ENCODE measurements at places on chromosomes 16 and 17. TPM values are rescaled to one million over a fixed set of nuclear protein-coding genes. Genes with fewer than 3 reads are reported as not detected.

DNA sequence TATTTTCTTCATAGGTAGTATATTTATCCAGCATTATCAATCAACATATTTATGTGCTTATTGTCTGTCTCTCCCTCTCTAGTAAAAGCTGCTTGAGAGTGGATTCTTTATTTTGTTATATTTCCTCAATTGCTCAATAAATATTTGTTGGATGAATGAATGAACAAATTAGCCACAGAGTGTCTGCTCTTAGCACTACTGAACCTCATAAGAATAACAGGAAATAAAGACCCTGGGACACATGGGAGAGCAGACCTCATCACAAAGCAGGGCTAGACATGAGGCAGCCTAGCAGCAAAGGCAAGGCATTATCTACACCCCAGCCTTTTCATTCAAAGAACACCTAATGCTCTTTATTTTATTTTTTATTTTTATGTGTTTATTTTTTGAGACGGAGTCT is 34.9 kb upstream of the TANC2 start:
- no peak overlapping the region for H3K27ac ChIP-seq
- peaks cover 4% of the 10 kb centered on the region for H3K27me3 ChIP-seq
- H3K4me3 ChIP-seq, result no peak overlapping the region
- H3K4me1 ChIP-seq, result no peaks in the 10 kb centered on the region
- no peak for DNase-seq

- no peaks in the 10 kb centered on the region for H3K36me3 ChIP-seq
- DNase-seq, result no peak
- H3K27me3 ChIP-seq, result no peaks in the 10 kb centered on the region
- H3K4me1 ChIP-seq, result no peaks in the 10 kb centered on the region
Measured at GRCh38 chr16:19142939-19143598, 25.0 kb upstream of the SYT17 start.

- peaks cover 5% of the 10 kb centered on the region for H3K36me3 ChIP-seq
- peaks cover 12% of the 10 kb centered on the region for H3K4me1 ChIP-seq
- H3K27ac ChIP-seq, result no peak overlapping the region
- no peaks in the 10 kb centered on the region for H3K27me3 ChIP-seq
Measured at GRCh38 chr17:9959377-9959981, 54.4 kb upstream of the RCVRN start.

DNA sequence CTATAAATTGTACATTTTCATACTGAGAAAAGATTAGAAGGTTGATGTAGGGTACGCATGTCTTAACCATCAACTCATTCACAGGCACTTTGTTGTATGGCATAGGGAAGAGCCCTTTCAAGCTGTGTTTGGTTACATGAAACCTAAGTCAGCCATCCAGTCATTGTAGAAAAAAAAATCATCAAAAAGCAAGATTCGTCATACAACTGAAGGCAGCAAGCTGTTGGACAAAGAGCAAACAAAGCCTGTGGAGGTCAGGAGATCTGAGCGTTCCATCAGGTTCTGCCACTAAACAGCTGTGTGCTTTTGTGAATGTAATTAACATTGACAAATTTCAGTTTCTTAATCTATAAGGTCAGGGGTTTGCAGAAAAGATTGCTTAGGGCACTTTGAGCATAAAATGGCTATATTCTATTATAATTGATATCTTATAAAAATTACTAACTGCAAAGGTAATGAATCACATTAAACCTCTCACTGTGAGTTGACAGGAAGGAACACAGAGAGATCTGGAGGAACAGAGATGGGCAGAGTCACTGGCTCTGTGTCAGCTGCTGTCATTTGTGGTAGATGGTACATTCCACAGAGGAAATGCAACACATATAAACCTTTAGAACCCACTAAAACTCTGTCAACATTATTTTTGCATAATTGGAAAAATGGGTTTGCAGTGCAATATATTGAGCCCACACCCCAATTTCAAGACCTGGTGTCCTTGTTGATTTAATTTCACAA is 66.3 kb upstream of the MYOCD start:
- no peaks in the 10 kb centered on the region for H3K36me3 ChIP-seq
- no peaks in the 10 kb centered on the region for H3K27me3 ChIP-seq
- H3K4me1 ChIP-seq, result no peaks in the 10 kb centered on the region
- H3K4me3 ChIP-seq, result no peak overlapping the region
- no peak overlapping the region for H3K27ac ChIP-seq

- no peak overlapping the region for H3K4me3 ChIP-seq
- peaks cover 2% of the 10 kb centered on the region for H3K27me3 ChIP-seq
- H3K36me3 ChIP-seq, result no peaks in the 10 kb centered on the region
- peaks cover 7% of the 10 kb centered on the region for H3K4me1 ChIP-seq
- peak; percentile 90 for DNase-seq
Measured at GRCh38 chr16:4288148-4288921, 15.5 kb upstream of the TFAP4 start.

GRCh38 chr17:21212826-21213637 is 929 bp downstream of the TMEM11 start:
- H3K4me1 ChIP-seq, result peaks cover 35% of the 10 kb centered on the region
- peak overlapping the region; percentile 97 for H3K27ac ChIP-seq
- no peak for DNase-seq
- peaks cover 8% of the 10 kb centered on the region for H3K36me3 ChIP-seq

DNA sequence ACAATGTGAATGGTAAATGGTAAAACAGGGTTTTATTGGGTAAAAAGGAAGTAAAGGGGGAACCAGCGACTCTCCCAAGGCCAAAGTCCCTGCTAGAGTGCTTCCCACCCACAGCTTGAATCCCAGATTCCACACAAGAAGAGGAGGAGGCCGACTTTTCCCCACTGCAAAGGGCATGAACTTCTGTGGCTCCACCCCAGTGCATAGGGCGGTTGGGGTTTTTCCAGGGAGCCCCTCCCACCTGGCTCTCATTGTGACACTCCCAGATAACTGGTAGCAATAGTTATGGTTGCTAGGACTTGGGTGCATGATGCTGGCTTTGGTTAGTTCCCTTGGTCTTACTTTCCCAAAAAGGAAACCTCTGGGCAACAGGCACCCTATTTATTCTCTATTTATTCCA is 666.0 kb upstream of the CA10 start:
- no peak overlapping the region for H3K27ac ChIP-seq
- no peaks in the 10 kb centered on the region for H3K4me1 ChIP-seq
- H3K36me3 ChIP-seq, result no peaks in the 10 kb centered on the region
- no peak overlapping the region for H3K4me3 ChIP-seq

- H3K4me1 ChIP-seq, result no peaks in the 10 kb centered on the region
- no peak overlapping the region for H3K4me3 ChIP-seq
- no peaks in the 10 kb centered on the region for H3K27me3 ChIP-seq
- no peaks in the 10 kb centered on the region for H3K36me3 ChIP-seq
Measured at GRCh38 chr16:49096176-49096945, 185.3 kb downstream of the CBLN1 start.

DNA sequence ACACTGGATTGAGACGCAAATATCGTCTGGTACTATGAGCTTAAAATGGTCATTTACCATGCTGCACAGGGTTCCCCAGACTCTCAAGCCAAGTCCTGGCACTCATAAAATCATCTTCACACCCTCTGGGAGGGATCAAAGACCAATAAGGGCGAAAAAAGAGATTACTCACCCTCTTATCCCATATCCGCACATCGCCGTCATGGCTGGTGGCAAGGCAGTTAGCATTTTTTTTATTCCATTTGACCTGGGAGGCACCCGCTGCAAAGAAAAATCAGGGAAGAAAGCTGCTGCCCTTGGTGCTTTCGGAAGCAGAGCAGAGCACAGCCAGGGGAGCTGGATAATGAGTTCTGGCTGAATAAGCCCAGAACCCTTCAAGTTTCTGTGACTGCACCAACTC is 42.4 kb downstream of the WDR59 start:
- H3K4me1 ChIP-seq, result no peaks in the 10 kb centered on the region
- no peak overlapping the region for H3K27ac ChIP-seq
- no peak for DNase-seq
- H3K27me3 ChIP-seq, result no peaks in the 10 kb centered on the region
- H3K4me3 ChIP-seq, result no peak overlapping the region

DNA sequence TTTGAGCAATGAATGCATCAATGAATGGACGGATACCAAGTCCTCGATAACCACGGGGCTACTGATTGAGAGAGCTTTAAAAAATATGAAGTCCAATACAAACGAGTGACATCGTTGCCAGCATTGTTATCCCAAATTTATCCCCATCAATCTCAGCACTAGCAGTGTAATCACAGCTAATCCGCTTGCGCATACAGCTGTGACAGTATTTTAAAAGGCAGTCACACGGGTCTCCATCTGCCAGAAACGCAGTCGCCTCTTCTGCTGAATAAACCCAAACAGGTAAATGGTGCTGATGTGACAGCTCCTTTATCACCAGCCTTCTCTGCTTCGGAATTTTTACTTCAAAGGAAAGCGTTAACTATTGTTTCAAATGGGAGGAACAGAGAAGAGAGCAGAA is 311.1 kb downstream of the XYLT1 start:
- no peak overlapping the region for H3K27ac ChIP-seq
- no peak for DNase-seq
- peaks cover 9% of the 10 kb centered on the region for H3K4me1 ChIP-seq
- H3K27me3 ChIP-seq, result no peaks in the 10 kb centered on the region

- H3K27me3 ChIP-seq, result no peaks in the 10 kb centered on the region
- peak overlapping the region; percentile 40 for H3K27ac ChIP-seq
- peaks cover 4% of the 10 kb centered on the region for H3K36me3 ChIP-seq
- no peak overlapping the region for H3K4me3 ChIP-seq
Measured at GRCh38 chr17:45302649-45303173, 14.1 kb downstream of the MAP3K14 start.

DNA sequence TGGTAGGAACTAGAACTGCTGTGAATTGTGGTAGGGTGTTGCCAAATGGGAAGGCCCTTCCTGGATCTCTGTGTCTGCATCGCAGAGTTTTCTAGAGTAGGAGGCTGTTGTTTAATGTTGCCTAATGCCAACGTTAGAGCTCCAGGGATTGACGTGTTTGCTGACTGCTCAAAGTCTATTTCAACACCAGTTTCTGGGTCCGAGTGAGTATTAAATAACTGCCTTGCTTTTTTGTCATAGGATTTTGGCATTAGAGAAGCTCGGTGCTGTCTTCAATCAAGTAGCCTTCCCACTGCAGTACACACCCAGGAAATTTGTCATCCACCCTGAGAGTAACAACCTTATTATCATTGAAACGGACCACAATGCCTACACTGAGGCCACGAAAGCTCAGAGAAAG is 40.0 kb downstream of the SF3B3 start:
- no peak overlapping the region for H3K4me3 ChIP-seq
- H3K27ac ChIP-seq, result no peak overlapping the region
- H3K4me1 ChIP-seq, result no peaks in the 10 kb centered on the region
- peaks cover 93% of the 10 kb centered on the region for H3K36me3 ChIP-seq

- no peaks in the 10 kb centered on the region for H3K27me3 ChIP-seq
- H3K27ac ChIP-seq, result peak overlapping the region; percentile 83
- peaks cover 46% of the 10 kb centered on the region for H3K36me3 ChIP-seq
- peaks cover 84% of the 10 kb centered on the region for H3K4me1 ChIP-seq
- H3K4me3 ChIP-seq, result peak overlapping the region; percentile 67
Measured at GRCh38 chr16:88700636-88701482, 5.3 kb downstream of the RNF166 start.

DNA sequence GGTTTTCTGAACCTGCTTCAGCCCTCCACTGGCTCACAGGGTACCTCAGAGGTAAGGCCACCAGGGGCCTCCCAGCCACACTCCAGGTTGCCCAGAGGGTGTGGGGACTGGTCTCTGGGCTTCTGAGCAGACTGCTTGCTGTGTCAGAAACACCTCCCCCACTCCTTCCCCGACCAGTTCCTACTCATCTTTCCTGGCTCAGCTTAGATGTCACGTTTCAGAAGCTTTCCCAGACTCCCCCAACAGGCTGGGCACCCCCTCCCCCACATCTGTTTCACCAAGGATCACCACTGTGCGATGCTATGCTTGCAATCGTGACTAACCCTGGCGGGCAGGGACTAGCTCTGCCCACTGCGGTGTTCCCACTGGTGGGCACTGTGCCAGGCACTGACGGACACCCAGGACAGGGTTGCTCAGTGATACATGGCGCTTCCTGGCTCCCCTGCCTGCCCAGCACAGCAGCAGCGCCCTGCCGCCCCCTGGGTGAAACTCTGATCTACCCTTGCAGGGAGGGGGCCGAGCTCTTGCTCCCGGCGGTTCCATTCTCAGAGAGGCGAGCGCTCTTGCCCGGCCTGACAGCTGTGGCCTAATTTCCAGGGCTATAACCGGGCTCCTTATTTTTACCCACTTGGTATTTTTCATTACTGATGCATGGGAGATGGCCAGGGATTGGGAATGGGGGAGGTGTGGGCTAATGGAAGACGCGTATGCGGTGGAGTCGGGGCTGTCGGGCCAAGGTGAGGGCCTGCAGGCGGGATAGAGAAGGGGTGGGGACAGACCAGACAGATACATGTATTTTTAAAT is 29.4 kb upstream of the MTSS2 start:
- H3K4me1 ChIP-seq, result no peaks in the 10 kb centered on the region
- no peak for DNase-seq
- no peaks in the 10 kb centered on the region for H3K27me3 ChIP-seq
- no peak overlapping the region for H3K4me3 ChIP-seq

DNA sequence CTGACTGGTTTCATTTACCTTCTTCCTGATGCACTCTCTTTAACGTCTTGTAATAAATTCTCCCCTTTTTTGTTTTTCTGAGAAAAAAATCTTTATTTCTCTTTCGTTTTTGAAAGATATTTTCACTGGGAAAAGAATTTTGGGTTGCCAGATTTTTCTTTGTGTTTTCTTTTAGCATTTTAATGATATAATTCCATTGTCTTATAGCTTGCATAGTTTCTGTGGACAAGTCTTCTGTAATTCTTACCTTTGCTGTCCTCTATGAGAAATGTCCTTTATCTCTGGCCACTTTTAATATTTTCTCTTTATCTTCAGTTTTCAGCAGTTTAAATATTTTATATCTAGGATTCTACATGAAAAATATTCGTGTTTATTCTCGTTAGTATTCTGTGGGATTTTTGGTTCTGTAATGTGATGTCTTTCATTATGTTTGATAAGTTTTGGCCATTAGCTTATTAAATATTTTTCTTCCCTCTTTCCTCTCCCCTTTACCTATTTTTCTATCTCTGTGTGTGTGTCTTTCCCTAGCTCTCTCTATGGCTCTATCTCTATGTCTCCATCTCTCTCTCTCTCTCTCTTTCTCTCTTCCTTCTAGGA is 236.5 kb downstream of the C16orf95 start:
- no peaks in the 10 kb centered on the region for H3K27me3 ChIP-seq
- no peaks in the 10 kb centered on the region for H3K36me3 ChIP-seq
- H3K4me1 ChIP-seq, result no peaks in the 10 kb centered on the region
- DNase-seq, result no peak

GRCh38 chr17:40068917-40069750 is 6.4 kb downstream of the THRA start:
- peaks cover 82% of the 10 kb centered on the region for H3K4me1 ChIP-seq
- DNase-seq, result peak; percentile 69
- peak overlapping the region; percentile 71 for H3K27ac ChIP-seq
- no peaks in the 10 kb centered on the region for H3K27me3 ChIP-seq
- H3K4me3 ChIP-seq, result peak overlapping the region; percentile 16

- no peaks in the 10 kb centered on the region for H3K27me3 ChIP-seq
- no peak for DNase-seq
- H3K4me3 ChIP-seq, result no peak overlapping the region
- H3K4me1 ChIP-seq, result peaks cover 45% of the 10 kb centered on the region
Measured at GRCh38 chr16:67547423-67548264, 14.7 kb upstream of the CTCF start.

The FOXF1 gene
- not detected for total RNA-seq

The C17orf67 gene
- total RNA-seq, result 3.4 TPM

The CALB2 gene
- total RNA-seq, result not detected

The FLYWCH2 gene
- total RNA-seq, result 12.0 TPM

The TBC1D3G gene
- total RNA-seq, result not detected

The PIPOX gene
- 5.8 TPM for total RNA-seq

The MEAK7 gene
- total RNA-seq, result 4.8 TPM

The RRAD gene
- total RNA-seq, result 1.8 TPM

The CFAP97D1 gene
- not detected for total RNA-seq

The HS3ST3A1 gene
- not detected for total RNA-seq

The SYT17 gene
- total RNA-seq, result 1.6 TPM
